Upper lobe of right lung (tissue), 1 donor: ENCODE measurements at places on chromosomes 2 and 18.
A peak's percentile ranks its signal among the peaks of the same experiment; 100 is the strongest.

GRCh38 chr2:23460228-23460627 is 75.2 kb downstream of the KLHL29 start:
- no peak for DNase-seq

DNA sequence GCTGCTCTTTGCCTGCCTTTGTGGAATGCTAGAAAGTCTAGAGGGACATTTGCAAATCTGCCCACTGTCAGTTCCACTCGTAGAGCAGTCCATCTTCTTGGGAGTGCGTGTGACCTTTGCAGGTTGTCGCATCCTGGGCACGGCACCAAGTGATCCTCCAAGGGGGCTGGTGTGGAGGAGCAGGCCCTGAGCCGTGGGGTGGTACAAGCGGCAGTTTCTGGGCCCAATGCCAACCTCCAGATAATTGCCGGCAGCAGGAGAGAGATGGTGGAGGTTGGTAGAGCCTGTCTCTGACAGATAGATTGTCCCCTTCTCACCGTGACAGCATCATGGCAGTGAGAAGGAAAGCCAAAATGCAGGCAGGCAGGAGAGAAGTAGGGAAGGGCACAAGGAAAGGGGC is 150.7 kb upstream of the SLC14A2 start:
- no peak for DNase-seq

DNA sequence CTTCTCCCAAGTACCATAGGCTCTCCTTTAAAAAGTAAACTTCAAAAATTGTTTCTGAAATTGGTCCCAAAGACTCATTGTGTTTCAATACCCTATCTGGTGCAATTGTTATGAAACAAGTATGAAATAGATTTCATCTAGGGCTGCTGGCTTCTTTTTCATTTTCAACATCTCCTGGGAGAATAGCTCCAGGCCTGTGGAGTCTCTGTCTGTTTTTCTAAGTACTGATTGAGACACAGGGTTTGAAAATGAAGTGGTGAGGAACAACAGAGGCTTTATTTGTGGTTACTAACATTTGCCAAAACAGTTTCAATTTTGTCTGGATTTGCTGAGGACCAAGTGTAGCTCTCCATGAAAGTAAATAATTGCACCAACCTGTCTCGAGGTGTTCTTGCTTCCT is 315.9 kb upstream of the LRATD1 start:
- DNase-seq = no peak

DNA sequence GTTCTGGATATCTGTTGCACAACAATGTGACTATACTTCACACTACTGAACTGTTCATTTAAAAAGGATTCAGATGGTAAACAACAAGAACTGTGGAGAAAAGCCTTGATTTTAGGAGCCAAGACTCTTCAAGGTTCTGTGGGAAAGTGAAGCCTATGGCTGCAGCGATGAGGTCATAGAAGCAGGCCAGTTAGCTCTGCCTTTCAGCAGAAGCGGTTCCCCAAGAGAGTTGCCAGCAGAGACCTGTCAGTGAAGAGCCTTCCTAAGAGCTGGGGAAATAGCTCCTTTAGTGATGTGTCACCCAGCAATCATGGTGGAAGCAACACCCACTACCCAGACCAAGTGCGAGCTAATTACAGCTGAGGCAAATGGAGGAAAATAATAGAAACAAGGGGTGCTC is 346.5 kb upstream of the ETAA1 start:
- no peak for DNase-seq

DNA sequence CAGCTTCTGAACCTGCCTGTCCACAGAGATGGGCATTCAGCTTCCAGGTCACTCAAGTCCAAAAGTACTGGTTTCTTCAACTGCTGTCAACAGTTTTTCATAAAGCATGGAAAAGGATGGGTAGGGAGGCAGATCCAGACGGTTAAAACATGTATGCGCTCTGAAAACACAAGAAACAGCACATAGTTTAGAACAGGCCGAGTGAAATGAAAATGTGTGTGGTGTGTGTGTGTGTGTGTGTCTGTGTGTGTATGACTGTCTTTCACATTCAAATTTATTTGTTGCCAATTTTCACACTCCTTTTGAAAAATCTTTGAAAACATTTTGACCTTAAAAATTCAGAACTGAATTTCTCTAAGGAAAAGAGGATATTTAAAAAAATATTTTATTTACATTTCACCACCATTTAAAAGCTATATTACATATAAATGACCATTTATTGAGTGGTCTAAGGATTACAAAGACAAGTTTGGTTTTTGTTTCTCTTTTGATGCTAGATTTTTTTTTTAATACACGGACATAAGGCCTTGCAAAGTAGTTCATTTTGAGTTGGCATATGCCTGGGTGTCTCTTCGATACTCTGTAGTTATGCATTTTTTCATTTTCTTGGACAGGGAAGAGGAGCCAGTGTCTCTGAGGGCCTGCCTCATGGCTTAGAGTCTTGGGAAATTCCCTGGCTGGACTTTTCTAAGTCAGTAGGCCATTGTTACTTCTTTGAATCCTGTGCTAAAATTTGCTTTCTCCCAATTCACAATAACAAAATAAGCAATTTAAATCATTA is 30.0 kb upstream of the STK17B start:
- no peak for DNase-seq

DNA sequence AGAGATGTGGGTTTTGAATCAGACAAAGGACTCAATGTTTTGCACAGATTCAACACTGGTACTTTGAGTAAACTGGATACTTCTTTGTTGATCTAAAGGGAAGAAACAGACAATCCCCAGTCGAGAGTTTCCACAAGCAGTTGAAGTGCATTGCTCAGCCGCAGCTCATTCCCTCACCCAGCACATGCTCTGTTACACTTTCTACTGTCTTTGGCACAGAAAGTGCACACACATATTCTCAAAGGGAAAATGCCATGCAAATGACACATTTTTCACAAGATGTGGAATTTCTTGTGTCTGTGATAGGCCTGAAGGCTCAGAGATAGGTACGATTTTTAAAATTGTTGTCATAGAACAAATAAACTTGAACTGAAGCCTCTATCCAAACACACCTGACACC is 258.9 kb upstream of the TRIB2 start:
- DNase-seq = no peak

GRCh38 chr2:142130111-142131009 is 456 bp downstream of the LRP1B start:
- DNase-seq = peak; percentile 82

- no peak for DNase-seq
Observed at GRCh38 chr2:224816816-224817215, 100.7 kb upstream of the CCDC195 start.

GRCh38 chr2:133718688-133719201 is 150.5 kb upstream of the NCKAP5 start:
- DNase-seq = no peak

GRCh38 chr2:2646433-2647051 is 315.5 kb upstream of the MYT1L start:
- no peak for DNase-seq

GRCh38 chr2:112630268-112630667 is 15.5 kb upstream of the SLC20A1 start:
- DNase-seq = peak; percentile 8

- no peak for DNase-seq
Observed at GRCh38 chr18:3036108-3036507, 23.2 kb upstream of the LPIN2 start.

DNA sequence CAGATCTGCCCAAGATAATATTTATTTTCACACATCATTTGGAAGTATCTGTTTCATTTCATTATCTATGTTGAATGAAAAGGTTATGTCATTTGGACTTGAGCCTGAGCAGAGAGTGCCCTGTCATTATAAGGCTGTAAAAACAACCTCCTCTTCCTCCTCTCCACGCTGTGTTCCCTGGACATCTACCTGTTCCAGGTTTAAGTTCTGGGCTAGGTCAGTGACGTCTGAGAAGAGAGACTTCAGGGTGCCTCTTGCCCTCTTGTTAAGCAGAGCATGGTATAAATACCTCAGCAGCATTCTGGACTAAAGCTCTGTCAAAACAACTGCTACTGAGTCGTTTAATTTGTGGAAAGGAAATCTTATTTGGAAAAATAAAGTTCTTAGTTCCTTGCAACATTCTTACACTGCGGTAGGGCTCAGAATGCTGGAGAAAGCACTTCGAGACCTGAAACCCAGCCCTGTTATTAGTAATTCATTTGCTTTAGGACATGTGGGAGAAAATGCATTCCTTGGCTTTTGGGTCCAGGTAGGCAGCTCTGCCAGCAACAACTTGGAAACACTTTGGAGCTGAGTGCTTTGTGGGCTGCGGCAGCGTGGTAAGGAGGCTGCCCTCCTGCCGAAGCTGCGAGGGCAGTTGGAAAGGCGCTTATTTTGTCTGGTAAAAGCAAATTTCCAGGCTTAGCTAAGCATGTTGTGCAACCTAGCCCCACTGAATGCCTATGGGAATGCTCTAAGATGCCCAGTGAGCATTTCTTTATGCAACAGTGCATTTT is 91.8 kb upstream of the NEDD4L start:
- DNase-seq = peak; percentile 68

- DNase-seq = no peak
Observed at GRCh38 chr2:66431274-66431642, 3.7 kb upstream of the MEIS1 start.

GRCh38 chr18:31548853-31549252 is 42.8 kb upstream of the TTR start:
- no peak for DNase-seq

DNA sequence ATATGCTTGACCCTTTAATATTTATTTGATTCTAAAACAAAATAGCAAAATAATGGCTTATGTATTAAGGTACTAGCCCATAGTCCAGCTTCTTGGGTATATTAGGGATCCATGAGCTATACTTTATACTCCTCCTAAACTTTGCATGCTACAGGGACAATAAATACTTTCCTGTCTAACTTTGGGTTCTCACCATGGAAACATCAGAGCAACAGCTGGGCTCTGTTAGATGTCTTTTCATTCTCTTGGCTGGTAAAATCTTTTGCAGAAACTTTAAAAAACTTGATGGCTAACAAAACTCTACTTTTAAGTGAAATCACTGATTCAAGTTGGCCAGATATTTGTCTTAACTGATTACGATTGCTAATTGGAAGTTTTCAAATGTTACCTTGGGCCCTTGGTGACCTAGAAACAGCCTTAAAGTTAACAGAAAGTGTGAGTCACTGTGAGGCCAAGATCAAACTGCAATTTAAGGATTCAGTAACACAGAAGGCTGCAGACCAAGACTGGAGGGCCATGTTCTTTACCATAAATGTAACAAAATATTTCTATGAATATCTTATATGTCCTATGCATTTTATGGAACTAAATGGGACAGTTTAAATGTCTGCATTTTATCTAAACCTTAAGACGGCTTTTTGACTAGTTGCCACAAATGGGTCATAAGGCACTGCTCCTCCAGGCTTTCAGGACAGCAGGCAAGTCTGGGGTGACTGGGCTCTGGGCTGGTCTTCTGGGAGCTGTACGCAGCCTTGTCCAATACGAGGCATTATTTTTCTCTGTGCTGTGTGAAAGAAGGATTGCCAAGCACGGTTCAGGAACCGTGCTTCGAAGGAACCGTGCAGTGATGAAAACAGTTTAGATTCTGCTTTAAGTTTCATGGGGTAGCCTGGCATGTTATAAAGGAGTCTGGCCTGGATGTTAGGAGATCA is 188.5 kb downstream of the TPGS2 start:
- DNase-seq = no peak

DNA sequence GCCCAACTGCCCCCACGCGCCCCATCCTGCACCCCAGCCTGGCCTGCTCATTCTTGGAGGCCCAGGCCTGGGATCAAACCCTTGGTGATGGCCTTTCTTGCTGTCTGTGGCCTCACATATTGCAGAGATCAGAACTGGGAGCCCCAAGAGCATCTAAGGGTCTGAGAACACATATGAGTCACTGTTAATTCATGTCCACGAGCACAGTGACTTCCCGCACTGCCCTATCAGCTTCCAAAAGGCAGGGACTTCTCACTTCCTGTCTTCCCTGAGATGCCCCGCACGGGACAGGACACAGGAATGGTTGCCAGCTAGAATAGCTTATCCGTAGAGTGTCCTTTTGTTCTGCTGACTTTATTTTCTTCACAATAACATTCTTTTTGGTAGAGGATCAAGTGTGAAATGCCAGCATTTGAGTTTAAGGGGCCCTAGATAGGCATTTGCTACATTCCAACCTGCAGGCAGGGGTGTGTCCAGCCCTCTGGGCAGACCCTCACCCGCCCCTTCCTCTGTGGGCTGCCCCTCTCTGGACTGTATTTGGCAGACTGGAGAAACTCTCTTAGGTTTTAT is 21.1 kb upstream of the CELF4 start:
- no peak for DNase-seq

- no peak for DNase-seq
Observed at GRCh38 chr2:236583621-236584203, 14.1 kb downstream of the ACKR3 start.
